ENCODE measurements at places on chromosomes 7 and 10. TPM values are rescaled to one million over a fixed set of nuclear protein-coding genes. Genes with fewer than 3 reads are reported as not detected.

DNA sequence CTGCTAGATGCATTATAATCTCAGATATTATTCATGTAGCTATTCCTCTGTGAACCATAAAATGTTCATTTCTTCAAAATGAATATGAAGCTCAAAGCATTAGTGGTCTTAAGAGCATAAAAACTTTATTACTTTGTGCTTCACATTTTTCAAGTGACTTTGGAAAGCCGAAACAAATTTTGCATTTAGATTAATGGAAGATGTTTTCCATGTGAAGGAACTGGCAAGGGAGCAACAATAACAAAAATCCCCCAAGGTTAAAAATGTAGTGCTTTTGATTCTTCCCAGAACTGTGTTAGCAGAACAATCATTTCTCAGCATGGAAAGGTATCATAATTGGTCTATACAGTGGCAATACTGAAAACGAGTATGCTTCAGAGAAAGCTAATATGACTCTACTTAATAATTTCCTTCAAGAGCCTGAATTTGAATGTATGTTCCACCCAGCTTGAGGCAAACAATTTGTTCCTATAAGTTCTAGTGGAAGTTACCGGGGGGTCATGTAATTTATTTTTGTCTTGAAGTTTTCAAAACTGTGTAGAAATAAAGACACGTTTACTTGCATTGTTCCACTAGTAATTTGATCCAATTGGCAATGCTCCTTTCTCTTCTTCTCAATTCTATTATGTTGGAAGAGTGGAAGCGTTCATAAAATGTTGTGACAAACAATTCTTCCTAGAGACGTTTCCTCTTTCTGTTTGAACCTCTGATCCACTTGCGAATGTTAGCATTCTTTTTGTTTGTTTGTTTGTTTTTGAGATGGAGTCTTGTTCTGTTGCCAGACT is 665.4 kb downstream of the AUTS2 start:
- H3K27ac ChIP-seq = no peak overlapping the region
- no peaks in the 10 kb centered on the region for H3K27me3 ChIP-seq
- H3K4me3 ChIP-seq = no peak overlapping the region
- no peak for DNase-seq

The GIMAP4 gene
- total RNA-seq = 5.4 TPM

The SPDYE2 gene
- not detected for total RNA-seq

DNA sequence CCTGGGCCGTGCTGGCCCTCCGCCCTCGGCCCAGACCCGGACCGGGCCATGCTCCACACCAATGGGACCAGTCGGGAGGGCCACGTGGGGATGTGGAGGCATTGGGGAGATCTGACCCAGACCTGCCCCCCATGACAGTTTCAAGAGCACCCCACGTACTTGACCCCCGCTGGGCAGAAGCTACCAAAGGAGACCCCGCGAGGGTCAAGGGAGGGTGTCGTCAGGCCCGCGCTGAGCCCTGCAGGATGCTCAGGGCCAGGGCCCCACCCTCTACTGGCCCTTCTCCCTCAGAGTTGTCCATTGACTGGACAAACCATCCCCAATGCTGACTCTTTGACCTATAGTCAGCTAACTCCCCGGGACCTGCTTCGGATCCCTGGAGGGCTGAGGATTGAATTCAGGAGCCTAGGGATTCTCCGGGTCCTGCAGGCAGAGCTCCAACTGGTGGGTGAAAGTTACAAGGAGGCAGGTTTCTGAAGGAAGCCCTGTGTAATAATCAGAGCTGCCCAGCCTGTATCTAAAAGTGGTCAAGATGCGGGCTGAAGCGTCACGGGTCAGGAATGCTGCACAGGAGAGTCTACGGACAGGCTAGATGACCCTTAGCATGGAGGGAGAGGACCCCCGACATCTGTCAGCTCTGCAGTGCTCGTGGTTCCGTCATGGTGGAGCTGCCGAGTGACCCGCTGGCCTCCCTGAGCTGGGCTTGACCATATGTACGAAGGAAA is 498 bp upstream of the CALHM2 start:
- peak overlapping the region; percentile 17 for H3K27ac ChIP-seq
- H3K27me3 ChIP-seq = no peaks in the 10 kb centered on the region
- no peaks in the 10 kb centered on the region for H3K4me1 ChIP-seq
- H3K36me3 ChIP-seq = no peaks in the 10 kb centered on the region
- DNase-seq = no peak
- peak overlapping the region; percentile 26 for H3K4me3 ChIP-seq

DNA sequence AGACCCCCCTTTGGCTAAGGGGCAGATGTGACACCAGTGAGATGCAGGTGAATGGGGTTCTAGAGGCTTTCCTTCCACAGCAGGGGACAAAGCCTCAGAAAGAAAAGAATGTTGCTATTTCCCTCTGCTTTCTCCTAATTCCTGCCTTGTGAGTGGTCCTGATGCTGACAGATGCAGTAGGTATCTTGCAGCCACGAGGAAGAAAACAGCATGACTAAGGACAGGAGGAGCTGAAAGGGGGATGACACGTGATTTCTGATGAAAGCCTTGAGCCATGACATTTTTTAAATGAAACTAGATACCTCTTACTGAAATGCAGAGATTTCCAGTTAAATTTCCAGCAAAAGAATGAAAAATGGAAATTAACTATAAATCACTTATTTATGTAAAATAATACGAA is 92.4 kb downstream of the C1GALT1 start:
- H3K36me3 ChIP-seq = no peaks in the 10 kb centered on the region
- H3K4me1 ChIP-seq = no peaks in the 10 kb centered on the region
- no peaks in the 10 kb centered on the region for H3K27me3 ChIP-seq

DNA sequence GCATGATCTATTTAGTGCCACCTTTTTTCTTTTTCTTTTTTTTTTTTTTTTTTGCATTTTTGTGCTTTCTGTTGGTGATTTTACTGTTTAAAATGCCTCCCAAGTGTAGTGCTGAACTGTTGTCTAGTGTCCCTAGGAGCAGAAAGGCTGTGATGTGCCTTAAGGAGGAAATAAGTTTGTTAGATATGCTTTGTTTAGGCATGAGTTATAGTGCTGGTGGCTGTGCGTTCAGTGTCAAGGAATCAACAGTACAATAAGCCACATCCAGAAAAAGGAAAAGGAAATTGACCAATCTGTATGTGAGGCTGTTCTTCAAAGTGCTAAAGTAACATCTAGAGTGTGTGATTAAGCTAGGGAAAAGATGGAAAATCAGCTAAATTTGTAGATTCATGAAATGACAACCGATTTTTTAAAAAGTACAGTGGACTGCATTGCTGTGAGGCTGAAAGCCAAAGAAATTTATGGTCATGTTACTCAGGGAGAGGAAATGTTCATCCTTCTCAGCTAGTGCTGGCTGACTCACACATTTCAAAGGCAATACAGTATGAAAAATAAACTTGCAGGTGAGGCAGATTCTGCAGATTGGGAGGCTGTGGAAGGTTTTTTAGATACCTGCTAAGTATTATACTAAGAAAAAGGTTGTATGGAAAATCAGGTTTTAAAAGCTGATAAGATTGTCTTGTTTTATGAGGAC is 122.7 kb upstream of the ADCY1 start:
- H3K27me3 ChIP-seq = no peaks in the 10 kb centered on the region
- no peak overlapping the region for H3K4me3 ChIP-seq
- no peak for DNase-seq
- H3K27ac ChIP-seq = no peak overlapping the region

DNA sequence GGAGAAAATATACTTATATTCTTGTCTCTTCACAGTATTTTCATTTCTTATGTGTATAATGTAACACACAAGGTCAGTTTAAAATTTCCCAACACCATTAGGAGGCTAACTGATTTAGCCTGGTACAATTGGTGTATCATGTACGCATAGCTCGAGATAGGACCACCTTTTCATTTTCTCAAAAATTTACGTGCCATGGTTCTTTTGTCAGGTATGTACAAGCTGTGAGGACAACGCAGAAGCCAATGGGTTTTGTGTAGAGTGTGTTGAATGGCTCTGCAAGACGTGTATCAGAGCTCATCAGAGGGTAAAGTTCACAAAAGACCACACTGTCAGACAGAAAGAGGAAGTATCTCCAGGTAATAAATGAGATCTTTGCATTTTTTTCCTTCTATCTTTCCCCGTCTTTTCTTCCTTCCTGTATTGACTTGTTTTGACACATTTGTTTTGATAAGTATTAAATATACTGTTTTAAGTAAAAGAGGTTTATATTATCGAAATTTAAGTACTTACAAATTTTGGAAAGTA is 55.0 kb downstream of the TRIM24 start:
- H3K36me3 ChIP-seq = peaks cover 4% of the 10 kb centered on the region
- H3K4me1 ChIP-seq = no peaks in the 10 kb centered on the region
- no peak overlapping the region for H3K4me3 ChIP-seq
- no peaks in the 10 kb centered on the region for H3K27me3 ChIP-seq

The ANAPC16 gene
- 68.3 TPM for total RNA-seq

The SEMA3E gene
- total RNA-seq = 0.56 TPM

GRCh38 chr10:90777621-90778020 is 80.2 kb downstream of the HTR7 start:
- DNase-seq = no peak
- H3K27me3 ChIP-seq = no peaks in the 10 kb centered on the region

GRCh38 chr10:89279421-89279869 is 22.4 kb upstream of the IFIT2 start:
- no peaks in the 10 kb centered on the region for H3K27me3 ChIP-seq
- H3K4me3 ChIP-seq = no peak overlapping the region
- H3K27ac ChIP-seq = peak overlapping the region; percentile 91

- peaks cover 12% of the 10 kb centered on the region for H3K4me1 ChIP-seq
- H3K36me3 ChIP-seq = no peaks in the 10 kb centered on the region
- DNase-seq = no peak
- H3K4me3 ChIP-seq = no peak overlapping the region
- H3K27ac ChIP-seq = no peak overlapping the region
- no peaks in the 10 kb centered on the region for H3K27me3 ChIP-seq
These were observed 186.0 kb downstream of the JAZF1 start for GRCh38 chr7:27994639-27995038.

GRCh38 chr10:75774783-75775490 is 343.5 kb downstream of the LRMDA start:
- no peak overlapping the region for H3K4me3 ChIP-seq
- DNase-seq = no peak
- no peaks in the 10 kb centered on the region for H3K36me3 ChIP-seq
- H3K4me1 ChIP-seq = peaks cover 48% of the 10 kb centered on the region

The SUMF2 gene
- total RNA-seq = 115 TPM

DNA sequence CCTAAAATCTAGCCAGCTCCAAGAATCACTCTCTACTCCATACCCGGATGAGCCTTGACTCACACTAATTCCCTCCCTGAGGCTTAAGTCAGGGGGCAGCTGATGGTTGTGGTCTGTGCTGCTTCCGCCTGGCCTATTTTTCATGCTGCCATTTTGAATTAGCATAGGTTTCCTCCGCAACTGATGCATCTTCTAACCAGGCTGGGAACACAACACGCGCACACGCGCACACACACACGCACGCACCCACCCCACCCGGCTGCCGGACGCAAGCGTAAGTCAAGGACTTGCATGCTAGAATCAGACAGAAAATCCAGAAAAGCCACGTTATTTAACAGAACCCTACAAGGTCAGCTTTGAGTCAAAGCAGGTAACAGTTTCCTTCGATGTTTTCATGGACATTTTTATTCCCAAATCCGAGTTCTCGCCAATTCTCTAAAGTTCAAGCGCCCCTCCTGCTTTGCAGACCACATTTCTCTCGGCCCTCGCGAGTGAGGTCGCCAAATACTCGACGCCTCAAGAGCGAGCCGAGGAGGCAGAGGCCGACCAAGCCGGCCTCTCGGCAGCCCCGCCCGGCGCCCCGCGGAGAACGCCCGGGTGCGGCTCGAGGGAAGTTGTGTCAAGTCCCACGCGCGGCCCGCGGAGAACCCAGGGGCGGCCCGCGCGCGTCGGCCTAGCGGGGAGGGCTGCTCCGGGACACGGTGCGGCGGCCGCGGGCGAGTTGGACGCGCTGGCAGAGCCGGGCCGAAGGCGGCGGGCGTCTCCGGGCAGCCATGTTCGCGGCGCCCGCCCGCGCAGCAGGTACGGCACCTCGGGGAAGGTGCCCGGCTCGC is 961 bp downstream of the SCRN1 start:
- DNase-seq = peak; percentile 52
- H3K36me3 ChIP-seq = no peaks in the 10 kb centered on the region
- H3K4me1 ChIP-seq = no peaks in the 10 kb centered on the region
- no peaks in the 10 kb centered on the region for H3K27me3 ChIP-seq

GRCh38 chr10:51394039-51394438 is 305.4 kb downstream of the CSTF2T start:
- H3K36me3 ChIP-seq = no peaks in the 10 kb centered on the region
- no peaks in the 10 kb centered on the region for H3K27me3 ChIP-seq
- no peak overlapping the region for H3K4me3 ChIP-seq
- no peak for DNase-seq
- H3K27ac ChIP-seq = no peak overlapping the region
- peaks cover 12% of the 10 kb centered on the region for H3K4me1 ChIP-seq

DNA sequence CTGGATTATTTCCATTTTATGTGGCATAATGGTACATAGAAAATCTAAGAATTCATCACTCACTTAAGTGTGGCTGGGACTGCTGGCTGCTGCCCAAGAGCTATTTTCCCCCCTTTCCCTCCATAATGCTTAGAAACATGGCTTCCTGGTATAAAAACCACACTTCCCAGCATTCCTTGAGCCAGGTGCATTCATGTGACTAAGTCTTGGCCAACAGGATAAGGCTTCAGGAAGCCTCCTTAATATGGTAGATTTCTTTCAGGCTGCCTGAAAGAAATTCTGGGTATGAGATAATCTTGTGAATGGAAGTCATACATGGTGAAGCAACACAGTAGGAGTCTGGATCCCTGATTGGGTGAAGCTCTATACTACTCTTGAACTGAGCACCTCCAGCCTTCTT is 178.0 kb downstream of the JAZF1 start:
- no peaks in the 10 kb centered on the region for H3K4me1 ChIP-seq
- H3K4me3 ChIP-seq = no peak overlapping the region
- no peaks in the 10 kb centered on the region for H3K36me3 ChIP-seq
- DNase-seq = no peak

The CALHM3 gene
- total RNA-seq = 0.08 TPM

The CHST15 gene
- 9.4 TPM for total RNA-seq

DNA sequence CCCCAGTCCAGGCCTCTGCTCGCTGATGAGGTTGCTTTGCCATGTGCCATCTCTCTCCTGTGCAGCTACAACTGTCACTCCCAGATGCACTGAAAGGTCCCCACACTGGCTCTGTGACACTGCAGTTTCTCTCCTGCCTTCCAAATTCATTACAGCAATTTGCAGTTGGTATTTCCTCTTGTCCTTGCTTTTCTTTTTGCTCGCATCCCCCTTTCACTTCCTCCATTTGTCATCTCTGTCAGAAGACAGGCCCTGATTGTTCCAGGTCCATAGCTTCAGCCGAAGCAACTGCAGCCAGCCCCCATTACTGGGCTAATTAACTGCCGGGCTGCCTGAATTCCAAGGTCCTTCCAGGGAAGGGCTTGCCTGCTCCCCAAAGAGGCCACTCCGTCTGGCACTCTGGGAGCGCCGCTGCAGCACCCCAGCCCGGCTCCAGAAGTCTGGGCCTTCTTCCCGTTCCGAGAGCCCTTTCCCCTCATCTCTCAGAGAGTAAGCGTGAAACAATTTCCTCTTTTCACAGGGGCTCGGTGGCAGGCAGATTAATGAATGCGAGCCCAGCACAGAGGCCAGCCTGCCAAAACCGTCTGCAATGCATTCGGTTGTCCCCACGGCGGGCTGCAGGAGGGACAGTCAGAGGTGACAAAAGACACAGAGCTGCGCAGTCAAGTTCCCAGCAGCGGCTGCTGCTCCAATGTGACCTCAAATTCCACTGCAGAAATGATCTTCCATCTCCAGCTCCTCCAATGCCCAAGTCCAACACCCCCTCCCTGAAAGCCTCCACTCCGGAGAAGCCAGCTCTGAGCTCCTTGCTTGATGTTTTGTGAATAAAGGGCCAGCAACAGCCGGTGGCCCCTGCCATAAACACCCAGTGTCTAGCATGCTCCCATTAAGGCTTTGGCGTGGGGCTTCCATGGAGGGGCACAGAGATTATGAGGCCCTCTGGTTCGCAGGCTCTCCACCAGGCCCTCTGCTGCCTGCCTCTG is 279.4 kb upstream of the HABP2 start:
- no peak overlapping the region for H3K4me3 ChIP-seq
- DNase-seq = peak; percentile 30
- H3K27ac ChIP-seq = peak overlapping the region; percentile 13
- H3K27me3 ChIP-seq = no peaks in the 10 kb centered on the region
- no peaks in the 10 kb centered on the region for H3K4me1 ChIP-seq
- H3K36me3 ChIP-seq = no peaks in the 10 kb centered on the region

Data from pancreas (tissue), 10 donors.